ENCODE measurements at places on chromosomes 6 and 20.

GRCh38 chr6:144661116-144661806, 376.1 kb downstream of the UTRN start:
- no peak for DNase-seq

GRCh38 chr20:14114065-14114704, 118.9 kb downstream of the MACROD2 start:
- DNase-seq: no peak

DNA sequence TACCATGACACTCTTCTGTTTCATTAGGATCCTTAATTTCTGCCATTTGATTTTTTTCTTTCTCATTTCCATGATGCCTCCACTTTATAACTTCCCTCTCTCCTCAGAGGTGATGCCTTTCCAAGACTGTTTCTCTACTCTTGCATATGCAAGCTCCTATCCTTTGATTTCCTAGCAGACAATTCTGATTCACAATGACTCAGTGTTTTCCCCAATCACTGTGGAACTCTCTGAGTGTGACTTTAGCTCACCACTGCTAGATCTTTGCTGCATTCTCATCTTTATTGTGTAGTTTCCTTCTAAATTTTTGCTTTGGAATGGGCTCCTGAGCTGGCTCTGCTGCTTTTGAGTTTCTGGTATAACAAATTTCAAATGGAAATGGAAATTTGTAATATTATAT, 184.9 kb downstream of the TINAG start:
- no peak for DNase-seq

- no peak for DNase-seq
These were observed 217.5 kb downstream of the GJA1 start for GRCh38 chr6:121652726-121653623.

DNA sequence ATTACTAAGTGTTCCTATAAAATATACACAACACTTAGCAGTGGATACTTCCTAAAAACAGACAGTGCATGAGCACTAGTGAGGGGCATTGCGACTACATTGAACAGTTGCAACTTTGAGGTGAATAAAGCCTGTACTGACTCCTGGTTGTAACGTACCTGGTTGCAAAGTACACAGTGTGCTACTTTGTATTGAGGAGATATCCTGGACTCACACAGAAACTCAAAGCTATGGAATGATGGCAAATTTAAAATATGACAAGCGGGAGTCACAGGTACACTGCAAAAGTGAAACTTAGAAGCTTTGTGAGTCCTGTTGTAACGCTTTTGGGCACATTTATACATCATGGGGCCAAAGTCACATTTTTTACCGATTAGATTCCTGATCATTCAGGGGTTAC, 55.6 kb upstream of the HLA-A start:
- no peak for DNase-seq

DNA sequence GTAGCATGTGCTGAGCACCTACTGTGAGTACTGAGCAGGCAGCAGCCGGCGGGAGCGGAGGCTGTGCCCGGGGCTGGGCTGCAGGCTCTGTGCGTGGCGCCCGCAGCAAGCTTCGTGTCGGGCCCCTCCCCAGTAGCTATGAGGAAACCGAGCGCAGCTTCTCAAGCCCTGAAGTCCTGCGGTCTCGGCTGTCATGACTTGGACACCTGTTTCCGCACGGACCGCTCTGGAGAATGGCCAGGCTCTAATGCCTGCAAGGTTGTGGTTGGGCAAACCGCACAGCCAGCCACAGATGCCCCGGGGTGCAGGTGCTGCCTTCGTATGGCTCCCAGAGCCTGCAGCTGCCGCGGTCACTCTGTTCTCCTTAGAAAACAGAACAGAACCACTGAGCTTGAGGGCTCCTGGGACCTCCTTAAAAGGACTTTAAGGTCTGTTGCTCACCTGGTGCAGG, 33.7 kb downstream of the PYGB start:
- DNase-seq: no peak

DNA sequence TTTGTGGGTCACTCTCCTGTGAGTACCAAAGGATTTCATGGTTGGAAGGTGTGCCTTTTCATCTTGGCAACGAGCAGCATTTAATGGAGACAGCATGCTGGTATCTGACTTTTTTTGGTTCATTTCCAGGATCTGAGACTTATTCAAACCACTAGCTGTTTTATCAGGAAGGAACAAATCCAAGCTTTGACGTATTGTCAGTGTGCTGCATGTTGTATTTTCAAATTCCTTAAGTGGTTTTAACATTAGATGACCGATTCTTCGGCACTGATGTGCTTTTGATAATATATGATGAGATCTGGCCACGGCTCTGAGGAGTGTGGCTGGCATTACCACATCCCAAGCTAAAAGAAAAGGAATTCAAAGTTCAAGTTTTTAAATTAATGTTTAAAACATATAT, 6.4 kb downstream of the RMND1 start:
- no peak for DNase-seq

DNA sequence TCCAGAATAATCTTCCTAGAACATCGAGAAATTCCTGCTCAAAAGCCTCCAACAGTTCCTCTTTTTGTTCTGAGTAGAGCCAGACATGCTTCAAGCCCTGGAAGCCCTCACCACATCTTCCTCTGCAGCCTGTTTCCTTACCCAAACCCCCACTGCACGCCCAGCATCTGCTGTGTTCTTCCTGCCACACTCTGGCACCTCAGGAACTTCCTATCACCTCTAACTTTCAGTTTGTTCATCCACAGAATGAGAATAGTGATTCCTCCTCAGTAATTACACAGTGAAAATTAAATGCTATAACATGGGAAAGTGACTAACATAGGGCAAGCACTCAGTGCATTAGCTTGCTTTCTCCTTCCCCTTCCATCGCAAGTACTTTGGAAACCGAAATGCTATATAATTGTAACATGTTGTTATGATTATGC, 26.3 kb downstream of the C6orf89 start:
- DNase-seq: no peak
